ENCODE measurements at places on chromosomes 4 and X.

DNA sequence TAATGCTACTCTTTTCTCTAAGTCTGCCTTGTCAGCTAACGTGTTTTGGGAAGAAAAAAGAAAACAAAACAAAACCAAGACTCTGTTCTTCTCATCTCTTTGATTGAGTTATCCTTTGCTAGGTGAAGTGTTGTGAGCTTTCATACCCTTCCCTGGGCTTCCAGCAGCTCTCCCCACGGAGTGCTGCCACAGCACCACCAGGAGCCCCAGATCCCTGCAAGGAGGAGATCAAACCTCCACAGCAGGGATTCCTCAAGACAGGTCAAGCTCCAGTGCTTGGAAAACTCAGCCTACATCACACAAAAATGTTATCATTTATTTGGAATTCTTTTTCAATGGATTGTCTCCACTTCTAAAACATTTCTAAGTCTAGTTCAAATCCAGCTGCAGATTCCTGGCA is 1981.9 kb upstream of the TENM3 start:
- peak; percentile 3 for DNase-seq

DNA sequence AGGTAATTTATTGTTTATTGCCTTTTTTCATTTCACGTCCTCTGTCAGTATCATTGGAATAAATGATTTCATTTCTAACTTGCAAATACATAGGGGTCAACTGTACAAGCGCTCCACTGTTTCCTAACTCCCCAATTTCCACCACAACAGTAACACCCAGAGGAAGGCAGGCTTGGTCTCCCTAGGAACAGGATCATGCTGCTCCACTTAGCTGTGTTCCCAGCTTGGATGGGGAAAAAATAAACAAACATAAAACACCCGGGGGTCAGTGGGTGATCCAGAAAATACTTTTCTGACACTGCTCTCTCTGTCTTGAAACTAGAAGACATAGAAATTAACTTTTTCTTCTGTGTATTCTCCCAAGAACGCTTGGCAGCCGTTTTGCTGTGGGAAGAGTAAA is 772.5 kb downstream of the TRIML1 start:
- no peak for DNase-seq

DNA sequence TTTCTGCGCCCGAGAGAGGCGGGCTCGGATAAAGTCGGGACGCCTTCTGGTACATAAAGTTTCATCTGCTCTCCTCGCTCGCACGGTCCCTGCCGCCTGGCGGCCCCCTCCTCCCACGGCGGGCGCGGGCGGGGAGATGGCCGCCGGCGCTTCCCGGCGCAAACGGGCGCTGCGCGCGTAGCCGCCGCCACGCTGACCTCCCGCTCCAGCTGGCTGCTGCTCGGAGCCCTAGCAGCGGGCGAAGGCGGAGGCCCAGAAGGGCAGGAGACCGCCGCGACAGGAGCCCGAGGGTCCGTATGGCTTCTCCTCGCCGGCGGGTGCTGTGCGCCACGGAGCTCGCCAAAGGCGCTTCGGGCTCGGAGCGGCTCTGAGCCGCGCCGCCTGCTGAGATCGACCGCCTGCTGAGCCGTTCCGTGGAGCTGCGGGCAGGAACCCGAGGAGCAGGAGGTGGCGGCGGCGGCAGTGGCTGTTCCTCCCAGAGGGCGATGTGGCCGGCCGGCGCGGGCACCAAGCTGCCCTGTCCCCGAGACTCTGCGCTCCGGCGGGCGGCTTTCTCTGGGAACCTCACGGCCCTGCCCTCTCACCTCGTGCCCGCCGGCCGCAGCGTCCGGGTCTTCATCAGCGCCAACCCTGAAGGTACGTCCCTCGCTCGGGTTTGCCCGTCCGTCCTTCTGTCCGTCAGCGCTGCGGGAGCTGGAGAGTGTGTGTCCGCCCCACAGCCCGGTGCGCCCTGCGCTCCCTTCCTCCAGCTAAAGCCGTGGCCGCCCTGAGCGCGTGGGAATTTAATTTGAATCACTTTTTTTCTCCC is at the start of gene NWD2:
NWD2 (plus strand) TSS at position 161 of the 808 bp plus-strand sequence; CDS start at position 486, 325 bp downstream.
- DNase-seq: peak; percentile 79

GRCh38 chr4:182107931-182108330 is 135.3 kb upstream of the TENM3 start:
- DNase-seq: no peak

GRCh38 chrX:12263211-12263610 is 124.9 kb downstream of the FRMPD4 start:
- DNase-seq: no peak

- DNase-seq: no peak
Measured at GRCh38 chr4:150080875-150081274, 2.6 kb downstream of the DCLK2 start.

DNA sequence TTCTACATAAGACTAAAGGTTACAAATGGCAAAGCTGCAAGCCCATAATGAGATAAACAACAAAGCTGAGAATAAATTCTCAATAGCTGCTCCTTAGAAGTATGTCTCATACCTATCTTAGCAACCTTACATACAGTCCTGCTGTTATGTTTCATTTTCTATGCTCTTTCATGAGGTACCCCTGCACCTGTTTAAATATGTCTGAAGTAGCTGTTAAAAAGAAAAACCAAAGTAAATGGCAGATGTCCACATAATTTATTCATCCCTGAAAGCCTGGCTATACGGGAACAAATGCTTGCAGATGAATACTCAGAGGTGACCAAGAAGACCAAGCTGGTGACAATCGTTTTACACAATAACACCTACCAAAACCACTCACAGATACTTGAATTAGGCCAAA is 22.5 kb downstream of the PPA2 start:
- DNase-seq: no peak

DNA sequence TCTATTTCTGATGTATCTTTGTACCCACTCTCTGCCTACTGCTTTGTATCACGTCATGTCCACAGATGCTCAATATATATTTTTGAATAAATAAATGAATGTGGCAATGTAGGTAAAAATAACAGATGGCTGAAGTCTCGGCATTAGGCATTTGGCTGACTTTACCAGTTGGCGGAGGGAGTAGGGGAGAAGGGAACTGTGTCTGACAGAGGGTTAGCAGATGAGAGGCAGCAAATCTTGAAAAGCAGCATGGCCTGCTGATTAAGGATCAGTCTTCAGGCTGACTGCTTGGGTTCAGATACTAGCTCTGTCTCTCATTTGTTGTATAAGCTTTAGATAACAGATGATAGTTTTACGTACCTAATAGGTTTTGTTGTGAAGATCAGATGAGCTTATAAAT is 31.9 kb upstream of the RASGEF1B start:
- no peak for DNase-seq

DNA sequence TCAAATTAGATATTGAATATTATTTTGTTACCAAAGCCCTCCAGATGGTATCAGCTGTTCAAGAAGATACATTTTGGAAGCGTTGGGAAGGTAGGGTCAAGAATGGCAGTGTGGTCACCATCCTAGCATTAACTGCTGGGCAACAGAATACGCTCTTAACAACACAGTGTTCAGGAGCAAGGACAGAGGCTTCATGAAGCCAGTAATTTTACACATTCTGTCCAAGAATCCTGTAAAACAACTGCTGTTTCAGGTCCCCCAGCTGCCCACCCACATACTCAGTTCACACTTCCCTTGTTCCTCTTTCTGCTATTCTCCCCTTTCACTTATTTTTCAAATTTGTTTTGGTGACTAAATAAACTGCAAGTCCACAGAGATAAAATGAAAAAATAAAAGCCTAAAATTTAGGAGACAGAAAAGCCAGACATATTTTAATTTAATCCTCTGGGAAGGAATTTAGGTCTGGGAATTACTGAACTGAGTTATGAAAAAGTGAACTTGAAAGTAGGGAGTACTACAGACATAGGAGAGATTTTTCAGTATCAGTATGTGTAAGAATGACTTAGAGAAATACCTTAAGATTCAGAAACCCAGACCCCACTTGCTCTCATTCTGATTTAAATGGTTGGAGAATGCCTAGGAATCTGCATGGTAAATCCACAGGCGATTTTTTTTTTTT is 406.7 kb downstream of the MAPK10 start:
- no peak for DNase-seq

DNA sequence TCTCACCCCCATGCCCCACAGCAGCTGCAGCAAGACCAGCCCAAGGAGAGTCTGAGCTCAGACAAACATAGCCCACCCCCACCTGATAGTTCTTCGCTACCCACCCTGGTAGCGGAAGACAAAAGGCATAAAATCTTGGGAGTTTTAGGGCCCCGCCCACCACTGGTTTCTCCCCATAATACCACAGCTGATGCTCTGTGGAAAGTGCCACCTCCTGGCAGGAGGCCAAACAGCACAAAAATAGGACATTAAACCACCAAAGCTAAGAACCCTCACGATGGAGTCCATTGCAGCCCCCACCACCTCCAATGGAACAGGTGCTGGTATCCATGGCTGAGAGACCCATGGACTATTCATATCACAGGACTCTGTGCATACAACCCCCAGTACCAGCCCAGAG is 226.7 kb downstream of the SNCA start:
- DNase-seq: no peak

DNA sequence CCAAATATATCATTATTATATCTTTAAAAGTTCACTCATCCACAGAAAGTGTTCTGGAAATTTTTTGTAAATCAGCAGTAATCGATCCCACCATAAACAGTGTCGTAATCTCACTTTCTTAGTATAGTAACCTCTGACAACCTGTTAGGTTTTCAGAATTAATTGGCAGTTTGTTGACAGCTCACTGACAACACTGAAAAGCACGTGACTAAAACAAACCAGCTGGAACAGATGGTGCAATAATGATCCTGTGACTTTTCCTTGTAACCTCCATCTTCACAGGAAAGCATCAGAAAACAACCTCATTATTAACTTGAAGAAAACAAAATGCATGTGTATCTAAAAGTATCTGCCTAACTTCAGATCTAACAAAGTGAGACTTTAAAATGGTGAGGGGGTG is 48.5 kb downstream of the FSTL5 start:
- no peak for DNase-seq

DNA sequence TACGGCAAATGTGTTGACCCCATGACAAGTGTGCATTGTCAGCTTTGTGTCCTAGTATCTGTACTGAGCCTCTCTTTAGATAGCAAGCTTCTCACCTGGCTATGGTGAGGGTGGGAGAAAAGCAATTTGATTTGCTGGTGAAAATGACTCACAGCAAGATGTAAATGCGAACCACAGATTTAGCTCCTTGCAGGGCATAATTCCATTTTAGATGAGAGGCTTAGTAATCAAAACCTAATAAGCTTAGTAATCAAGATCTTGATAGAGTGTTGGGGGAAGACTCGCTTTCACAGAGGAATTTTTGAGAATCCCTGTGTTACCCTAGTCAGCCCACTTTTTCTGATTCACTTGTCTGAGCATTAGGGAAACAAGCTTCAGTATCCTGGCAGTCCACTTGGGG is 7.7 kb upstream of the OCIAD2 start:
- no peak for DNase-seq

- DNase-seq: no peak
Measured at GRCh38 chrX:22300130-22300529, 27.4 kb downstream of the CBLL2 start.

DNA sequence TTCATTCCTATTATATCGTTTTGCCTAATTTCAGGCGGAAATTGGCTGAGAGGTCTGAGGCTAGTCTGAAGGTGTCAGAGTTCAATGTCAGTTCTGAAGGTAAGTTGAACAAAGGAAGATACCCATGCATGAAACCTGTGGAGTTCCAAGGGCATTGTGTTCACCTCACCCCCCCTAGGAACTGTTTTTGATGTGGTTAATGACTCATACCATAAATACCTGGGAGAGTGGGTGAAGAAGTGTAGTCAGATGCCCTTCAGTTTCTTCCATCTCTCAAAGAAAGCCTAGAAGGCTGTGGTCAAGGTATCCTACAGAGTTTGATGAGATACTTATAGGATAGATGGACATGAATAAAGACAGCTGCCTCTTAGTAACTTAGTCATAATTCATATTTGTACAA is 2.7 kb downstream of the UTP14A start:
- no peak for DNase-seq

GRCh38 chr4:8577972-8578371 is 2.2 kb upstream of the GPR78 start:
- DNase-seq: peak; percentile 16

- DNase-seq: peak; percentile 61
Measured at GRCh38 chrX:118459494-118459893, 36.1 kb upstream of the DOCK11 start.

DNA sequence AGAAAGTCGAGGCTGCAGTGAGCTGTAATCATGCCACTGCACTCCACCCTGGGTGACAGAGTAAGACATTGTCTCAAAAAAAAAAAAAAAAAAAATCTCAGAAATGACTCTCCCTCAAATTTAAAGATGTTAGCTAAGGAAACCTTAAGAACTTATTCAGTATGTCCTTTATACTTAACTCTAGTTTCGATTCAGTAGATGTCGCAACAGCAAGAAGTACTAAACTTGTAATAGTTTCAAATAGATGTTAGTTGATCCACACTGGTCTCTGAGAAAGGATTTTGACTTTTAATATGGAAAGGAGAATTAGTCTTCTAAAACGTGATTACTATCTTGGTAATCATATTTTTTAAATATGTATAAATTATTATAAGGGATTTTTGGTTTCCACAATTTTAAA is 29.6 kb downstream of the NKX3-2 start:
- DNase-seq: no peak

DNA sequence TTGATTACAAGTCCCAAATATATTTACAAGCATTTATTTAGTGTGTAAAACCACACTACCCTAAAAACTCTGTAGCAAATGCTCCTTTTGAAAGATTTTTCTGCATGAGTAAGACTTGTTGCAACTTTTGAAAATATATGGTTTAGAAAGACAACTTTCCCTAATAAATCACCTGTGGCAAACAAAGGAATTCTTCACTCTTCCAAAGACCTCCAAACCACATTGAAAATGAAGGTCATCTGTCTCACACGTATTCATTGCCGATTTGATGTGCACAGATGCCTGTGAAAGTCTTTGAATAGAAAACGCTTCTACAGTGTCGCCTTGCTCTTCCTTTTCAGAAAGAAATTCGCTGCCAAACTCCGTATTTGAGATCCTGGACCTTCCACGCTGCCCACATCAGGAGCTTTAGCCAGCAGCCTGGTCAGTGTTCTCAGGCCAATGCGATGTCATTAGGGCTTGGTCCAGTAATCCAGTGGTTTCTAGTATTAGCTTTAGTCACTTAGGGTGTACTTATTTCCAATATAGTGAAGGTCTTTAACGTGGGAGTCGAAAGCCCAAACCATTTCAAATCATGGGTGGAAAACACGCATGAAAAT is 22.2 kb downstream of the SPINK2 start:
- DNase-seq: no peak

DNA sequence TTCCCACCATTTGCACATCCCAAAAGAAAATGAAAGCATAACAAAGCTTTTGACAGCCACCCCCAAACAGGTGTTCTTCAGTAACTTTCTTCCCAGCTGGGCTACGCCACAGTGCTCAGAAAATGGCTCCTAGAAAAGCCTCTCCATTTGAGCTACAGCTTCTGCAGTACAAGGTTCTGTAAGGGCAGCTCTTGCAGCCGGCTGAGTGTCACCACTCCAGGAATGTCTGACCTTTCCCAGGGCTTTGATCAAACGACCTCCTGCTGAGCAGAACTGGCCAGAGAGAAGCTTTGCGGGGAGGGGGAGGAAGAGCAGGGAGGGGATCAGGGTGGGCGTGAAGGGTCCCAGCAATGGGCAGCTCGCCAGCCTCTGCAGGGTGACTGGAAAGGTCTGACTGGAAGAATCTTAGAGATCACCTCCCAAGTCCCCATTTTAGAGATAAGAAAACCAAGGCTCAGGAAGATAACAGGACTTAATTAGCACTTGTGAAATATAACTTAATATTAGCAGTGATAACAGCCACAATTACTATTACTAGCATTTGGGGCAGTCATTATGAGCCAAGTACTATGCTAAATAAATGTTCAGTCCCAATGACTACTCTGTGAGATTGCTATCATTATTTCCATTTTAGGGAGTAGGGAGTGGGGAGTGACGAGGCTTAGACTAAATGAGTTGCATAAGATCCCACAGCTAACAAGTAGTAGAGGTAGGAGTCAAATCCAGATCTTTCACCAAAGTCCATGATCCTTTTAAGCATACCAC is 51.1 kb downstream of the LEF1 start:
- peak; percentile 32 for DNase-seq

Data from H7 (cell line).